WTC11 (cell line): ENCODE measurements at places on chromosomes 2 and 18.

DNA sequence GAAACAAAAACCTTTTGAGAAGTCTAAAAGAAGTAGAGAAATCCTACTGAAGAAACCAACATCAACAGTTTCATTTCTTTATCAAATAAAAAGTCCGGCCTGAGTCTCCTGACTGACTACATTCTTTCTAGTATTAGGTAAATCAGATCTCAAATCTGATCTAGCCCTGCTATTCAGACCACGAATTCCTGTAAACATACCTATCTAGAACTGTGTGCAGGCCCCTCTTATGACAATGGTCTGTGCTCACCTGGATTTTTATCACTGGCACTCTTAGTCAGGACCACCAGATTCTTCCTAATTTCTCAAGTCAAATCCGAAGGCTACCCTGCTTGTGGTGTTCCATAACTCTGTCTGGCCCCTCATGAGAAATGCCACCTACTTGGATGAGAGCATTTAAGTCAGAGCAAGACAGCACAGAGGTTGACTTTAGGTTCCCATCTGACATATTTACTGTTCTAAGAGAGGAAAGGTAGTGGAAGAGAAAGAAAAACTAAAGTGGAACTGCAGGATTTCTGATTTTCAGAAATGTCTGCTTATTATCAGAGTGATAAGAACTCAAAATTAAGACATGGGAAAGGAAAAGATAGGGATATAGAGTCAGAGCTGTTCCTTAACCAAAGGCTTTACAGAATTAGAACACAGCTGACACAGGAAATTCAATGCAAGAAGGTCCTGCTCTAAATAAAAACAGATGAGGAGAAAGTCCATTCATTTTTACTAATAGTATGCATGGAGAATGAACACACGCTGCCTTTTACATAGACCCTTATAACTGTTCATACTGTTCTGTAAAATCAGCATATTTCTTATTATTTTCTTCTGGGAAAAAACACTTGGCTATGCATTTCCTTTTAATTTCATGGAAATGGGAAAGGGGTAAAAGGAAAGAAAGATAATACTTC lies 56.5 kb downstream of the SLC8A1 start:
- DNase-seq, result no peak

GRCh38 chr2:225010804-225011203 lies 31.5 kb downstream of the DOCK10 start:
- DNase-seq, result no peak

DNA sequence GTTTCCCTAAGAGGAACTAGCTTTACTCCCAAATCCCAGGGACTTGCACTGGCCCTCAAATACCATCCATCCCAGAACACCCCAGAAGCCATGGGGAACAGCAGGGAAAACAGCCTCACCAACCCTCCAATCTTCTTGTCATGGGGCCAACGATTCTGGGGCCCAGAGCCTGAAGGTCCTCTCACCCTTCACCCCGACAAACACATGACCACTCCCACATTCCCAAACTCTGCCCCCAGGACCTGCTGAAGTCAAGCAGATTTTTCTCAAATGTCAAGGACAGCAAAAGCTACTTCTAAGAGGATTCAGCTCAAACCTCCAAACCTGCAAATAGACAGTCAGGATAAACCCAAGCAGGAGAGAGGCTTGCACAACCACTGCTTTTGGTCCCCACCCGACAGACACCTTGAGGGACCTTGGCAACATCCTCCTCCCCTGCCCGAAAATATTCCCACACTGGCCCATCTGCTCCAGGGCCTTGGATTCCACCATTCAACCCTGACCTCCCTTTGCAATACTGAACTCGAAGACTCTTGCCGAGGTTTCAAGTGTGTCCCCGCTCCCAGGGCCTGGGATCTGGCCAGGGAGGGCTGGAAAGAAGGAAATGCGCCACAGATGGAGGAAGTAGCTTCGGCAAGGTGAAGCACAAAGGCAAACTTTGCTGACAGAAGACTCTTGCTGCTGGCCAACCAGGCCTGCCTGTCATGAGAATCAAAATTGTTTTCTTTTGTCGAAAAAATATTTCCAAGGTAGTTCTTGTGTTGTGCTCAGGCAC lies 143.3 kb downstream of the ZFP36L2 start:
- DNase-seq, result no peak

DNA sequence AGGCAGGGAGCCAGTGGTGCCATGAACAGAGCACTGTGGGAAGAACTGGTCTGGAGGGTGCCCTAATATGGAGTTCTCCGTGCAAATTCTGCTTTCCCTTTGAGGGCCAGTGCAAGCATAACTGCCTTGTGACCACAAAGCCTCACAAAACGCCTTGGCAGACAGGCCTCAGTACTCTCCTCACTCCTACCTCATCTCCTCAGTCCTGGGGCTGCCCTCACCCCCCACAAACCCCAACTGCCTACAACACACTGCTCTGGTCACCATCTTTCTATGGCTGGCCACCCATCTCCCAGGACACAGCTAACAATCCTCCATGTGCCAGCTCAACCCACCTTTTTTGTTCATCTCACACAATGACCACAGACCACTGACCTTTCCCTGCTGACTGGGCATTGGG lies 8.9 kb downstream of the COX5B start:
- no peak for DNase-seq

DNA sequence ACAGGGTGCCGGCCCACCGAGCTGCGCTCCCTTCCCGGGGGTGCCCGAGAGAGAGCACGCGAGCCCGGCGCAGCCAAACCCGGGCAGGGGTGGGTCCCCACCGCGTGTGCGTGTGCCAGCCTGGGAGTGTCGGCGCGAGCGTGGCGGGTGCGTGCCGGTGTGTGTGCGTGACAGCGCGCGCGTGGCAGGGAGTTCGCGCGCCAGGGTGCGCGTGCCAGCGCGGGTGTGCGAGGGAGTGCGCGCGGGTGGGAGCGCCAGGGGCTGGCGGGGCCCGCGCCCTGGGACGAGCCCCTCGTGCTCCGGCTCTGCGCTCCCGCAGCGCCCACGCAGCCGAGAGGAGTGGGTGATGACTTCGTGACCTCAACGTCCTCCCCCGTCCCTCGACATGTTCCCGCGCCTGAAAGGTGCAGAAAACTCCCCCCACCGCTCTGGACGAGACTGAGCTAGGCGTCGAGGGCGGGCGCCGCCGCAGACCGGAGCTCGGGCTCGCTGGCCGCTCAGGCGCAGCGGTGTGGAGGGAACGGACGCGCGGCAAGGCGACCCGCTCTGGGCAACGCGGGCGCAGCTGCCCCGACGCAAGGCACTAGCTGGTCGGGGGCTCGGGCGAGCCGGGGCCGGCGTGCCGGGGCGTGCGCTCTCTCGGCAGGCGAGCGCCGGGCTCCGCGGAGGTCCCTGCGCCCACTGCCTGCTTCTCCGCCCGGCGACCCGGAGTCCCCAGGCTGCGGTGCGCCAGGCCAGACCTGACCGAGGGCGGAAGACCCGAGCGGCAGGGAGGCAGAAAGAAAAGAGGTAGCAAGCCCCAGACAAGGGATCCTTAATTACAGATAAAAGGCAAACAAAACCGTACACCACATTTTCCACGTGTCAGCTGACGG lies 582.8 kb downstream of the ZEB2 start:
- DNase-seq, result peak; percentile 67

- DNase-seq, result no peak
Observed at GRCh38 chr2:104975371-104975770, 62.5 kb upstream of the MRPS9 start.

- DNase-seq, result no peak
Observed at GRCh38 chr2:67320861-67321587, 76.1 kb upstream of the ETAA1 start.

DNA sequence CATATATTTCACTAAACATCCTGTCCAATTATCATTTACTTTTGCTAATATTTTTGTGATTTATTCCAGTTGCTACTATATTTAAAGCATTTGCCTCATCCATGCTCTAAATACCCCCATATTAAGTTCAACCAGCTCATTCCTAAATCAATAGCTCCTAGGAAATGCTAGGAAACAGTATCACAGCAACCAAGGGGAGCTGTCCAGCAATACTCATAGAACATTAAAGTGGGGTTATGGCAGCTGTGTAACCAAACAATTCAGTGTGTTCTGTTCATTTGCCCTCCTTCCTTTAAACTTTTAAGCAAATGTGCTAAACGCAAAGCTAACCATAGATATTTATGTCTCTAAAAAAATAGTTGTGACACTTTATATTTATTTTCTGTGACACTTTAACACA lies 41.1 kb downstream of the ACVR1C start:
- DNase-seq, result no peak

- DNase-seq, result no peak
Observed at GRCh38 chr2:887639-888038, 63.0 kb upstream of the SNTG2 start.

DNA sequence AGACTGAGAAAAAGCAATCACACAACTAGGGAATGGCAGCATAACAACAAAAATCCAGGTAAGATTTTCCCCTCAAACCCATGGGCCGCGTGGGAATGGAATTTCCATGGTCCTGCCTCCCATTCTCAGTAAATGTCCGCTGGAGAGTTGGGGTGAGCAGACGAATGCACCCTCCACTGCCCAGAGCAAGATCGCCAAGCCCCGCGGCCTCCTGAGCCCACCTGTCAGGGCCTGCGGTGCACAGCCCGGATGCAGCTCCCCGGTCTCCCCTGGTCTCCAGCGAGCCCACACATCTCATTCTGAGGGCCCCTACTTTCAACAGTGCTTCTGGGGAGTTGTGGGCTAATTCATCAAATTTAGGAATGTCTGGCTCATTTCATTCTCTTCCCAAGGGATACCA lies 327.4 kb upstream of the HS6ST1 start:
- no peak for DNase-seq

DNA sequence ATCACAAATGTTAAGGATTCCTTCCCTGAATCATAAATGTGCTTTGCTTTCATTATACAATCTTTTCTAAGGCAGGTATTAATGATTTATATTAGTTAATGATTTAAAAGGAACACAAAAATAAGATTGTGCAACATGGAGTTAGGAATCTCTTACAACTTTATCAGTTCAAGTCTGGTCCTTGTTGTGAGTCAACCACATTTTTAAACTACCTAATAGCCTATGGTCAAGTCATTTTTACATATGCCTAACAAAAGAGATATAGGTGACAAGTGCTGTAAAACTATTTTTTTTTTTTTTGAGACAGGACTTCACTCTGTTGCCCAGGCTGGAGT lies 8.2 kb upstream of the INPP1 start:
- DNase-seq, result no peak

DNA sequence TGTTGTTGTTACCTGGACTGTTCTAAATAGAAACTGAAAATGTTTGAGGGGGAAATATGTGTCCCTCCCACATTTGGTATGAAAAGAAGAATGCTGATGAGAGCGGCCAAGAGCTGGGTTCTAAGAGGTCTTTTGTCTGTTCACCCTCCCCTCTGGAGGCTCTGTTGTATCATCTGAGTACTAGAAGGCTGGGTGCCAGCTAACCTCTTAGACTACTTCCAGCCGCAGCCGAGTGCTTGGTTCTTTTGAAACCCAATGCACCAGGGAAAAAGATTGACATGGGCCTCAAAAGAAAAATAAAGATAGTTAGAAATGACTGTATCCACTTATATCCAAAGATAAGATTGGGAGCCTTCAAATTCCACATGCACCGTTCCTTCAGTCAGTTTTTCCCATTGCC lies 255.9 kb downstream of the TXNL1 start:
- DNase-seq, result no peak

DNA sequence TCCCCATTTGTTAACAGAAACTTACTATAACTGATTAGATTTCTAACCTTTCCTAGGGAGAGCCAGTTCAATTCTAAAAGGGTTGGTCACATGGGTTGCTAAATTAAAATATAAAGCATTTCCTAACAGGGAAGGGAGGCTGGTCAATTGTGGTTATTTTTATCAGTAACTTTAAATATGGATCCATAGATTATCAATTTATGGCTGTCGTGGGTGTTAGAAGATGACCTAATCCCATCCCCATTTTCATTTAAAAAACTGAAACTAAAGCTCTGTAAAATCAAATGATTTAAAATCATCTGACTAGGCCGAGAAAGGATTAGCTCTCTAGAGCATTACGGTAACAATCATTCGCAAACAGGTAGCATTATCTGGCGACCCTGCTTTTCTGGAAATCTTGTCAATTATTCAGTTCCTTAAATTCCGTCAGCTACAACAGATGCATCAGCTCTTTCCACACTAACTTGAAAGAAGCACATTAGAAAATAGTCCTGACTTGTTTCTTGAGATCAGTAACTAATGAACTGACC lies 953 bp upstream of the HNRNPA3 start:
- DNase-seq, result no peak

- peak; percentile 93 for DNase-seq
Observed at GRCh38 chr2:14903709-14904374, 271.3 kb downstream of the LRATD1 start.

DNA sequence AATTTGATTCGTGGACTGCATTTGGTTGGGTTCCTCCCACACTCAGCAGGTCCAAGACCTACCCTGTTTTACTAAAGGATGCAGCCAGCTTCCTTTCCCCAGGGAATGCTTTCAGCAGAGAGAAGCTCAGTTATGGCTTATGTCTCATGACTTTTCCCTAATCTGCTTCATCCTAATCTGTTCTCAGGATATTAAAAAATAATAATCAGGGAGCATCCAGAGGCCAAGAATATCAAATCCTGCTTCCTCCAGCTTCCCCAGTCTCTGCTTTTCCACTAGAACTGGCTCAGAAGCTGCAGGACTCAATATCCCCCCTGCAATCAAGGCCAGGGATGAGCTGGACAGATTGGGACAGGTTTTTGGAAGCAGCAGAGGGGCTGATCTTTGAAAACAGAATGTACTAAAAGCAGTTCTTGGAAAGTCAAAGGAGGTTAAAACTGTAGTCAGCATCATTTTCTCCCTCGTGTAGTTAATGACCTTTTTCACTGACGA lies 326.9 kb upstream of the TNP1 start:
- DNase-seq, result no peak

- no peak for DNase-seq
Observed at GRCh38 chr2:150690261-150690660, 202.8 kb upstream of the RND3 start.

DNA sequence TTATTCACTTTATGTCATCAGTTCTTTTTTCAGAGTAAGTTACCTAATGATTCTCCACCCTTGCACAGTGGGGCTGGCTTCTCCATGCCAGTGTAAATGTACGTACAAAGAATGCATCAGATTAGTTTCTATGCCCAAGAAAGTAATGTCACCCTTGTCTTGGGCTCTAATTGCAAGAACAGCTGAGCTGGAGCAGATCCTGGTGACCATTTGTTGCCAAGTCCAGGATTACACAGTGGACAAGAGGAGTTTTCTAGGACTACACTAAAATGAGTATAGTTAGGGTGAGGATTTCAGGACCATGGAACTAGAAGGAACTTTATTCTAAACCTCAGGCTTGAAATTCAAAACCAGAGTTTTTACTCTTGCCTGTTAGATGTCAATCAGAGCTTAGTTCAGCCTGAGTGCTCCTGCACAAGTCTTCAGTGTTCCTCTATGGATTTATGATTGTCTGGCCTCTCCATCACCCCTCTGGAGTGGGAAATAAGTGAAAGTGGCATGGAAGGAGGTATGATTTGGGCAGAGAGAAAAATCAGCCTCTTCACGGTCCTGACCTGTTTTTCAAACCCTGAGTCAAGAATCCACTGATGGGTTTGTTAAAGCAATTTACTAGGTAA lies 29.8 kb downstream of the PCBP1 start:
- DNase-seq, result no peak

DNA sequence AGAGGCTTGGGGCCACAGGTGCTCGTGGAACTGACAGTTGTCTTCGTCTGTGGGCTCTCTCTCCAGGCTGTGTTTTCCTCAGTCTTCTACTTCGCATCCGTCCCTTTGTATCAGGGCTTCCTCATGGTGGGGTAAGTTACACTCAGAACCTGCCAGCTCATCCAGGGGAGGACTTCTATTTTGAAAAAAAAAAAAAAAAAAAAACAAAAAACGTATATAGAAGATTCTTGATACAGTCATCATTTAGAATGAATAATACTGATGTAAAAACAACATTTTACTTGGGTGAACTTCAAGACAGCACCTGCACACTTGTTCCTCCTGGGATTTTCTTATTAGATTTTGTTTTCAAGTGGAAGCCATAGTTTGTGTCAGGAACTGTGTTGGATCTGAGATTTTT lies 47.7 kb upstream of the NFATC1 start:
- DNase-seq, result no peak
